ENCODE measurements at places on chromosomes 11 and 22. TPM values are rescaled to one million over a fixed set of nuclear protein-coding genes. Genes with fewer than 3 reads are reported as not detected.

The RIMBP3C gene
- 0.19 TPM for total RNA-seq

The C11orf21 gene
- not detected for total RNA-seq

The MS4A12 gene
- total RNA-seq: not detected

The F2 gene
- total RNA-seq: not detected

The ABTB2 gene
- total RNA-seq: 3.1 TPM

The POU2AF1 gene
- not detected for total RNA-seq

The HPX gene
- total RNA-seq: 1.4 TPM

The HTR3B gene
- total RNA-seq: not detected

The OR2AG2 gene
- 0.13 TPM for total RNA-seq

The OR2AT4 gene
- not detected for total RNA-seq

The DDX25 gene
- total RNA-seq: not detected

The PGM2L1 gene
- total RNA-seq: 7.0 TPM

The JHY gene
- total RNA-seq: 1.1 TPM

The UPK3A gene
- total RNA-seq: not detected

The AQP11 gene
- total RNA-seq: 0.56 TPM

The PNPLA3 gene
- total RNA-seq: 2.4 TPM

The ZBED4 gene
- 6.2 TPM for total RNA-seq

The GLB1L2 gene
- not detected for total RNA-seq

The INCENP gene
- 9.9 TPM for total RNA-seq

The BCO2 gene
- total RNA-seq: 1.2 TPM

The BRMS1 gene
- 58.0 TPM for total RNA-seq

The CD81 gene
- total RNA-seq: 254 TPM

The FUT4 gene
- 4.8 TPM for total RNA-seq

The OR51B5 gene
- total RNA-seq: 0.40 TPM

The GRAP2 gene
- not detected for total RNA-seq

The OOSP4B gene
- total RNA-seq: not detected

The DDI1 gene
- total RNA-seq: not detected

The KCNQ1OT1 gene
- total RNA-seq: 2.3 TPM

The H19 gene
- total RNA-seq: not detected

The MOGAT2 gene
- not detected for total RNA-seq

The SDHD gene
- 146 TPM for total RNA-seq

The SLC22A8 gene
- total RNA-seq: not detected

The TRIM49 gene
- not detected for total RNA-seq

The KDM4E gene
- total RNA-seq: not detected

The SBF1 gene
- 60.6 TPM for total RNA-seq

The ARHGEF17 gene
- 31.4 TPM for total RNA-seq

The VSIG10L2 gene
- not detected for total RNA-seq

The CABP4 gene
- total RNA-seq: 0.26 TPM

The GLYAT gene
- not detected for total RNA-seq

The PRRG4 gene
- 0.06 TPM for total RNA-seq

The SERGEF gene
- total RNA-seq: 37.9 TPM

The OR8G5 gene
- not detected for total RNA-seq

The HBG1 gene
- 0.25 TPM for total RNA-seq

The KCNA4 gene
- not detected for total RNA-seq

The OR51S1 gene
- total RNA-seq: not detected

The TBX10 gene
- not detected for total RNA-seq
